Effector memory CD4-positive, alpha-beta T cell (primary cell): ENCODE measurements at places on chromosomes 7 and 10.

DNA sequence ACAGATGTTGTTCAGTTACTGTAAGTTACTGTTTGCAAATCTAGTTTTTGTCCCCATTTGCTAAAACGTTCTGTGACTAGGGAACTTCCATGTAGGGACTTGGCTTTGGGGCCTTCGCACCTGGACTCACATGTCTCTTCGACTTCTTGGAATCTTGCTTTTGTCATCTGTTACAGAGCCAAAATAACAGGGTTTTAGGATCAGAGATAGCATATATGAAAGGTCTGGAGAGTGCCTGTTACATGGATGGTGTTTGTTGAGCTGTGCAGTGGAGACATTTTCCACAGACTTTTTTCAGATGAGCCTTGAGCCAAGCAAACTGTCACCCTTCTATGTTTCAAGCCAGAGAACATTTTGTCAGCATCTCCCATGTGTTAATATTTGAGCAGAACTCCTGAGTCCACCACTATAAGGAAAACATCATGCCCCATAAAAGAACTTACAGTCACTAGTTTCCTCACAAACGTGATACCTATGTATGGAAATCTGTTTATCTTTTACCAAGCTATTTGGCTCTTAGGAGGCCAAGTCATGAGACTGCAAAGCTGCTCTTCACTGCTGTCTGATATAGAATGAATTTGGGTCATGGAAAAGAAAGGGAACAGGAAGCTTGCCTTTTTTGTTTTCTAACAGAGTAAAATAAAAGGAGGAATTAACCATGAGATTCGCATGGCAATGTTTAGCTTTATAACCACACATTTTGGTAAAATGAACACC, 818.6 kb upstream of the IGFBP3 start:
- no peak for DNase-seq

DNA sequence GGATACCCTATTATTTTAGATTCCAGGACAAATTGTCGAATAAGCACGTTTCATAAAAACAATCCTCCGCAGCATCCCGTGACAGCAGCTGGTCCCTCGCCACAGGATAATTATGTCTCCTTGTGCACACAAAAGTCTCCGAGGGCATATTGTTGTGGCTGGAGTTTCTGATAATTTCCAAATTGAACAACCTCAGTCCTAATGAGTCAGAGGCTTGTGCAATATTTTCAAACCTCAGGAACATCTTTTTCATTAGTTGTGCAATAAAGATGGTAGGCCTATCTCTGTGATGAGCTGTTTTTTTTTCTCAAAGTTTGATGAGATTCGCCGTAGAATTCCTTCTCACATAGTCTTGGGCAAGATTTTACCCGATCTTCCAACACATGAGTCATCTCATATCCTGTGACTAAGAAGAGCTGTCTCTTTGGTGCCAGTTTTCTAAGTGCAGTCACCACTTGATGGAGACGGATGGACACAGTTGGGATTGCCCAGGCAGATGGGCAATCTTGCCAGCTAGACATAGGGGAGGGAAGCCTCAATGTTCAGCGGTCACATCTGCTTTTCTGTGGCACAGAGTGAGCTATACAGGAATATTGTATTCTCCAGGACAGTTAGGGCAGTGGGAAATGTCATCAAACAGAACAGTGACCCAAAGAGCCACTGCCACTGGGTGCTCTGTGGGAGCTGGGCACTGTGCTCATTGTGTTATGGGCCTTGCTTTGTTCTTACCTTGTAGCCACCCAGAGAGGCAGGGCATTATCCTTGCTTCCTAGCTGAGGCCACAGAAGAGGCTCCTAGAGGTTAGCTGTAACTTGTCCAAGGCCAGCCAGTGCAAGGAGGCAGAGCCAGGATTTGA, 7.8 kb downstream of the HTRA1 start:
- no peak for DNase-seq

- no peak for DNase-seq
Observed at GRCh38 chr7:112143582-112143981, 62.6 kb downstream of the DOCK4 start.

DNA sequence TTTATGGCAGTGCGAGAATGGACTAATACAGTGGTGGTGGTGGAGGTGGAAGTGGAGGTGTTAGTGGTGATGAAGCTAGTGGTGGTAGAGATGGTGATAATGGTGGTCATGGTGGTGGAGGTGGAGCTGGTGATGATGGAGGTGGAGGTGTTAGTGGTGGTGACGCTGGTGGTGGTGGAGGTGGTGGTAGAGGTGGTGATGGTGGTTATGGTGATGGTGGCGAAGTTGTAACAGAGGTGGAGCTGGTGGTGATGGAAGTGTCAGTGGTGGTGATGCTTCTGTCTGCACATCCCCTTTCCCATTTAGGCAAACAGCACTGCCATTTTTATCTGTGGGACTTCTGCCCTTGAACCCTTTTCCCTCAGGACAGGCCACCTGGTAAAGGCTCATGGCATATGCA, 7.4 kb upstream of the PTPRN2 start:
- DNase-seq: no peak

DNA sequence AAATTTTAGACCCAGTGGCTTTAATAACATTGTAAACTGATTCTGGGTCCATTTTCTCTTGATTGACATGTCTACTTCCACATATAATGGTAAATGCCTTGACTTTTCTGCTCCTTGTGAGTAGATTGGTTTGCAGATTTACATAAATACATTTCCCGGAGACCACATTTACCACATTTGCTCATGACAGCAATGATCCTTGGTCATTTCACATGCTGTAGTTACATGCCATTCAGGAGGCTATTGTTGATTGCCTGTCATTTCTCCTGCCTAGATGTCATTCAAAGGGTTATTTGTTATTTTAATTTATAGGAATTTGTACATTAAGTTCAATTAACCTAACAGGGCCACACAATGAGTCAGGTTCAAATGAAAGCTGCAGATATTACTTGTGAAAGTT, 280.5 kb downstream of the CNTNAP2 start:
- DNase-seq: no peak

DNA sequence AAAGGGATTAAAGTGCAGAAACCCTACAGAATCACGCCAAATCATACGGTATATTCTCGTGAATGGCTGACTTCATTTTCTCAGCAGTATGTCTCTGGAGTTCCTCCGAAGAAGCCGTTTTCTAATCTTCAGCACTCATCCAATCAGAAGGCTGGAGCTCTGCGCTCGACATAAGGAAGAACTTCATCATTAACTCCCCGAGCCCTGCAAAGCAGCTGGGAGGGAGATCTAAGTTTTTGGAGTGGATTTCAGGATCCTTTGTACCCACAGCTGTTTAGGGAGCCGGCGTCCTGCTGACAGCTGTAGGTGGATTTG, 40.7 kb upstream of the SDK1 start:
- DNase-seq: no peak

DNA sequence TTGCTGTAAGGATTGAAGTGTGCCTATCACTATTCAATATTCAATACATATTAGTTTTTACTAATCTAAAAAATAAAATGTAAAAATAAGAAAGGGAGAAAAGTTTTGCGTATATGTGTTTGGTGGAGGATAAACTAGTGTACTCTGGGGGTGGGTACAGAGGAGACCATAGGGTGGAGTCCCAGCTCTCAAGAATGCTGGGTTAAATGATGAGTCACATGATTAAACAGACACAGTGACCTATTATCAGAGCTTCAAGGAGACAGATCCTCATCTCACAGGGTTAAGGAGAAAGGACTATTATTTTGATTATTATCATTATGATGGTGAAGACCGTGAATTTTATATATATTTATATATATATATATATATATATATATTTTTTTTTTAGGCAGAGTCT, 77.5 kb downstream of the AFAP1L2 start:
- DNase-seq: no peak

DNA sequence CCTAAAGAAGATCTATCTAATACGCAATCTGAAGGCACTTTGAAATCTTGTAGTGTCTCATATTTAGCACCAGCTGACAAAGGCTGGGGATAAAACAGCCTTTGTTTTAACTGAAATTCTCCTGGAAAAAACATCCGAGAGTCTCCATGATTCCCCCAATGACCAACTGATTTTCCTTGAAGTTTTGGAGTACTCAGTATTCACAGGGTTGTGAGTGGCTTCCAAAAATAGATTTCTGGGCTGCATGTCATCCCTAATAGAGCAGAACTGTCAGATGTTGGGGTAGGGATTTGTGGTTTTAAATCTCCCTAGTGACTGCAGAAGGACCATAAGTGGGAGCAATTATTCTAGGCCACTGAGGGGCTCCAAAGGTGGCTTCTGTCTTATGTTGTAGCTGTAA, 206.4 kb downstream of the TAX1BP1 start:
- no peak for DNase-seq

DNA sequence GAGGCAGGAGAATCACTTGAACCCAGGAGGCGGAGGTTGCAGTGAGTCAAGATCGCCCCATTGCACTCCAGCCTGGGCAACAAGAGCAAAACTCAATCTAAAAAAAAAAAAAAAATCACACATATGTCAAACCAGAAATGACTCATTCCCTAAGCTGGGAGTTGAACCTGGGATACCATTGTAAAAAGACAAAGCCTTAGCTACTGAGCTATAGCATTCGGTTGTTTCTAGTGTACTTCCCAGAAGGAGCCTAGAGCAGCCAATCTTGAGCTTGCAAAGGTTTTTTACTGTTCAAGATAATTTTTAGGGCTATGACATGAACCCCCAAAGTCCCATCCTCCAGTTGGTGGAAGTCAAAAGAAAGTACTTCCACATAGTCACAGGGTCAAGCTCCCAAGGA, 87.9 kb downstream of the ZNF467 start:
- DNase-seq: no peak

- no peak for DNase-seq
Observed at GRCh38 chr7:128869944-128870285, 7.3 kb downstream of the ATP6V1F start.

GRCh38 chr7:44882899-44883298, 2.4 kb downstream of the PURB start:
- no peak for DNase-seq

GRCh38 chr7:143325240-143325639, 9.3 kb downstream of the CLCN1 start:
- no peak for DNase-seq

- no peak for DNase-seq
Observed at GRCh38 chr10:124035306-124035927, 58.0 kb downstream of the CHST15 start.

- no peak for DNase-seq
Observed at GRCh38 chr10:46050941-46051623, 5.0 kb upstream of the MSMB start.

- DNase-seq: no peak
Observed at GRCh38 chr7:83648464-83649241, at the start of gene SEMA3E. SEMA3E (minus strand) TSS chr7:83649139.

DNA sequence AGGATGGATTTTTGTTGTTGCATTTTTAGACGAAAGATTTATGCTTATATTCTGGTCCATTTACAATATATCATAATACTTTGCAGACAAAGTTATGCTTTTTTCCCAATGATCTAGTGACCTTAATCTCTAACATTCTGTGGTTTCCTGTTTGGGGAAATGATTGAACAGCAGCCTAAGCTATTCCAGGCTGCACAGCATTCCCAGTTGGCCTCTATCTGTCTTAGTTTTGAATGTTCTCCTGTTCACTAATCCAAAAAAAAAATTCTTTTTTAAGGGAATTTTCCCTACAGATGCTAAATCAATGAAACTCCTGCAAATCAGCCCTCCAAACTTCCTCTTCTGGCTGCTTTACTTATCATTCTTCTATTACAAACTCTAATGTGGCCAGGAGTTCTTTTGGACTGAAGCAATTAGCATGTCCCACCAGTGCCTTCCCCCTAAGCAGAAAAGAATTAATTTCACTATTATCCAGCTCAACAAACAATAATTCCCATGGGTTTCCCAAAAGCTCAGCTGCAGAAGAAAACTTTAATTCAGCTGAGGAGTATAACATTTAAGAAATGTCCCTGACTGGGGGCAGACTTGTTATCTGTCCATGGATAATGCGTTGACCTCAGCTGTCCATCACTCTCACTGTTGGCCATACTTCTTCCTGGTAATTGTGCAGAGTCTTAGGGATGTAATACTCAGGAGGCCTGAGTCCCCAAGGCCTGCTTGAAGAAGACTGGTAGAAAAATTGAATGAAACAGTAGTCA, 81.9 kb upstream of the TRIL start:
- no peak for DNase-seq

GRCh38 chr7:112058686-112059085, 147.5 kb downstream of the DOCK4 start:
- DNase-seq: no peak

- DNase-seq: no peak
Observed at GRCh38 chr10:101485681-101486554, 102.1 kb downstream of the POLL start.

GRCh38 chr7:39633563-39634477, 10.4 kb downstream of the RALA start:
- DNase-seq: no peak

DNA sequence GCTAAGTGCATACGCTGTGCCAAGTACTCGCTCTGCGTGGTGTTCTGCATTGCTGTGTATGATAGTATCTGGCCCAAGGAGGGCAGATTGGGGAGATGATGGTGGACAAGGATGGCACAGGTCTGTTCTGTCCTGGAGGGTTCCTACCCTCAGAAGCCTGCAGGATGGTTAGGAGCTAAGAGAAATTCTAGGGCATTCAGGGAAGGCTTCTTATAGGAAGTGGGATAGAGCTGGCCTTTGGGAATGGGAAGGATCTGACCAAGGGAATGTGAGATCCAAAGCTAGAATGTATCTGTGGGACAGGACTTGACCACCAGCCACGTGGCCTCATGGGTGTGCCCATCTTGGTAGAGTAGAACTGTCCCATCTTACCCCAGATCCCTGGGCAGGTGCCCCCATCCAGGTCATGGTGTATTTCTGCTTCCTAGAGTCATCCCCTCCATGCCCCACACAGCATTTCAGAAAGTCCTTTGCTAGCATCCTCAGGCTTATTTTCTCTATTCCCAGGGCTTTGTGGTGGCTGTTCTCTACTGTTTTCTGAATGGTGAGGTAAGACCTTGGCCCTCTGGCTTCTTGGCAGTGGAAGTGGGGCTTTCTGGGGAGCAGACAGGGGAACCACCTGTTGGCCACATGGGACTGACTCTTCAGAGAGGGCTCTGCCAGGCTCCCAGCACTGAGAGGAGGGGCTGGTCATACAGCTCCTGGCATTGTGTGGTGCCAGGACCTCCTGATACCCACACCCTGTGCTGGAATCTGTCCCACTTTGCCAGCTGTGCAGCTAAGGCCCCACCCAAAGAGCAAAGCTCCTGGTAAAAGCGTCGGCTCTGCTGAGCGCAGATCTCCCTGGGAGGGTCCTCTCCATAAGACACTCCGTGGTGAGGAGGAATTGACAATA, 52.5 kb downstream of the ADCYAP1R1 start:
- DNase-seq: no peak
